ENCODE measurements at places on chromosomes 7 and 10. TPM values are rescaled to one million over a fixed set of nuclear protein-coding genes. Genes with fewer than 3 reads are reported as not detected.

The GIMAP6 gene
- 1.9 TPM for total RNA-seq

GRCh38 chr10:125041856-125042506, 100.1 kb downstream of the ZRANB1 start:
- no peak for DNase-seq

GRCh38 chr10:100886521-100886920, 26.2 kb upstream of the SLF2 start:
- no peak for DNase-seq

- peak; percentile 72 for DNase-seq
Measured at GRCh38 chr10:72308320-72308987, 34.7 kb downstream of the DDIT4 start.

GRCh38 chr7:121504482-121504881, 108.4 kb upstream of the FAM3C start:
- DNase-seq = peak; percentile 71

DNA sequence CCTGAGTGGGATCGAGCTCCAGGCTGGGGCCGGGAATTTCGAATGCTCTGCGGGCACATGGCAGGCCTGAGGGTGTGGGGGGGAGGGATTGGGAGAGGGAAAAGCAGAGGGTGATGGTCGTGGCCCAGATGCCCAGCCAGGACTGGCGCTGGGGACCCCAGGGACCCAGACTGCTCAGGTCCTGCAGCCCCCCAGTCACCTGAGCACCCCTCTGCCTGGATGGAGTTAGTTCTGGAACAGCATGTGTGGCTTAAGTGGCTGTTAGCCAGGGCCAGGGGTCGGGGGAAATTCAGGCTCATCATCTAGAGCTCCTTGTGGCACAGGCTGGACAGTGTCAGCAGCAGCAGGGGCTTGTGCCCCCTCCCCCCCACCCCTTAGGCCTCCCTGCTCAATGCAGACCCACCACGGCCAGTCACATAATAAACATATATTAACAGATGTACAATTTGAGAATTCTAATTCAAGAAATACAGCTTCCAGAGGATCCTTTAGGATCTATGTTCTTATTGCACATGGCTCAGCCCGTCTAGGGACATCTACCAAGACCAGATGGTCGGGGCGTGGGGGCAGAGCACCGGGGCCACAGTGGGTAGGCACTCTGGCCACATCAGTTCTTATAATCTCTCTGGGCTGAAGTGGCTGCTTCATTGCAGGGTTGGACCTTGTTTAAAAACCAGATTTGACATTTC, 22.2 kb downstream of the DNAJB12 start:
- no peak for DNase-seq

The ZSWIM8 gene
- 26.8 TPM for total RNA-seq

The CALCR gene
- total RNA-seq = not detected

GRCh38 chr7:158407581-158408317, 179.9 kb downstream of the PTPRN2 start:
- DNase-seq = peak; percentile 68

GRCh38 chr7:48411619-48412018, 240.4 kb downstream of the ABCA13 start:
- no peak for DNase-seq

- peak; percentile 81 for DNase-seq
Measured at GRCh38 chr10:78931321-78932053, 137.3 kb upstream of the ZMIZ1 start.

DNA sequence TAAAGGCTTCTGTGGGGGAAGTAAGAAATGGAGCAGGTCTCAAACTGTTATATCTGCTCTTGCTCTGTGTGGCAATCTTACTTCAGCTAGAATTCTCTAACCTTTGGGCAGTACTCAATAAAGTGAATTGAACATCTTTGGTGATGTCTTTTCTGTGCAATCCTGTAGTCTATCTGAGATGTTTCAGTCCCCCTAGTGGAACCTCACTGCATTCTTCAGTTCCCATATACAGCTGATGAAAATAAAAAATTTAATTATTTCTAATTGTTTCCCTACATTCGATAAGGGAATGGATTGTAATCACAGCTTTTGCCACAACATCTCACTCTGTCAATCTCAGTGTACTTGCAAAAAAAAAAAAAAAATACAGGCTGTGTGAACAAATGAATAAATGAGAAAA, 522.6 kb downstream of the DNAJB9 start:
- DNase-seq = no peak

GRCh38 chr7:135743907-135744731, 4.5 kb downstream of the FAM180A start:
- DNase-seq = peak; percentile 6

The CC2D2B gene
- 0.29 TPM for total RNA-seq

DNA sequence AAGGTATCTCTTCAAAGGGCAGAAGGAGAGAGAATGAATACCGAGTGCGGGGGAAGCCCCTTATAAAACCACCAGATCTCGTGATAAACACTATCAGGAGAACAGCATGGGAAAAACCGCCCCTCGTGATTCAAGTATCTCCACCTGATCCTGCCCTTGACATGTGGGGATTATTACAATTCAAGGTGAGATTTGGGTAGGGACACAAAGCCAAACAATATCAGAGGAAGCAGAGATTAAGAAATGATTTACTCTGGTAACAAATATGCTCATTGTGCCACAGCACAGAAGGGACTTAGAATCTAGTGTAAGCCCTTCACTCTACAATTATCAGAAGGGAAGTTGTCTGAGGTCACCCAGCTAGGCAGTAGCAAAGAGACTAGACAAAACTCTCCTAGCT, 40.1 kb upstream of the ZNRF2 start:
- DNase-seq = no peak

DNA sequence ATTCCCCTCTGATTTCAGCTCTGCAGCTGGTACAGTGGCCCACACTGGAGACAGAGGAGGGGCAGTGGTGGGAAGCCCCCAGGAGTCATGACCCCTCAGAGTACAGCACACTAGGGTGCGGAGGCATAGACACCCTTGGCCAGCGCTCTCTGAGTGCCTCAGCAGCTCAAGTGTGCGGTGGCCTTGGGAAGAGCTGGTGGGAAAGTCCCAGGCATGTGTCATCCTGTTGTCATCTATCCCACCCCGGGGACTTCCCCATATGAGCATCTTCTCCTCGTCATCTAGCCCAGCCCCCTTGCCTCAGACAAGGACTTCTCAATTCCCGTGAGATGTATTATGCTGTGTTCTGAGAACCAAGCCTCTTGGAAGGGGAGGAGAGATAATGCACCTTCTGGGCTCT, 15.6 kb upstream of the PPIF start:
- peak; percentile 90 for DNase-seq

- DNase-seq = no peak
Measured at GRCh38 chr7:148485618-148486017, 104.9 kb upstream of the C7orf33 start.

The LAMB1 gene
- total RNA-seq = 157 TPM

The GOLGA7B gene
- total RNA-seq = 2.0 TPM

DNA sequence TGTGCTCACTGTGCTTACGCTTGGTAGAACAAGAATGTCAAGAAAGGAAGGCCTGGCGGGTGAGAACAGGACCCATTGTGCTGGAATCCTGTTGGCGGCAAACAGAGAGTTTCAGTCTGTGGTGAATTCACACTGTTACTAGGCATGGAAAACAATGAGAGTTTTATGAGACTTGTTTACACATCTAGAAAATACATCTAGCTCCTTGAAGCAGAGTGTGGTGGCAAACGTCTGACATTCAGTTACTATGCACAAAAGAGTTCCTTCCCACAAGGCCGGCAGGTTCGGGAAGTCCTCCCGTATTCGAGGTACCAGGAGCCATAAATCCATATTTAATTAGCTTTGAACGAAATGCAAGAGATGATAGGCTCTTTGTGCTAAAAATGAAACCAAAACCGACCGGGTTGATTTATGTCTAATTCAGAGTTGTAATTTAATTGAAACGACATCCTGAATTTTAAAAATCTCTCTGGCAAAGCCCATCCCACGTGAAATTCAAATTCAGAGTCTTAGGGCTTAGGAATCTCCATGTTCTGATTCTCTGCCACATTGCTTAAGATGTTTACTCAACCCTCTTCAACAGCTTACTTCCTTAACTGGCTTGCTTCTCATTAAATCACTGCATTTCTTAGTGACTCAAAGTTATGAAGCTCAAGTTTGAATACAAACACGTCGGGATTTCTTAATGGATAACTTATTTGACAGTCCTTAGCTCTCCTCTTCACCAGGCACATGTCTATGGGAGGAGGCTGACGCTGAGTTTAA, 299.9 kb upstream of the PITRM1 start:
- DNase-seq = no peak

GRCh38 chr10:80144067-80144695, 11.7 kb downstream of the PLAC9 start:
- DNase-seq = no peak

DNA sequence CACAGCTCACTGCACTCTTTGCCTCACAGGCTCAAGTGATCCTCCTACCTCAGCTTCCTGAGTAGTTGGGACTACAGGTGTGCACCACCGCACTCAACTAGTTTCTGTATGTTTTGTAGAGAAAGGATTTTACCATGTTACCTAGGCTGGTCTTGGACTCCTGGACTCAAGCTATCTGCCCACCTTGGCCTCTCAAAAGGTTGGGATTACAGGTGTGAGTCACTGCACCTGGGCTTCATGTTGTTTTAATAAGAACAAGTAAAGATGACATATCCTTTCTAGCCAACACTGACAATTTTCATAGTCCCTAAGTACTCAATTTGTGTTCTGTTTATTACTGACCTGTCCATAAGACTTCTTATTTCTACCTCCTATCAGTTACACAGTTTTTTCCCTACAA, 16.8 kb downstream of the SEMA3C start:
- DNase-seq = no peak
